ENCODE measurements at places on chromosomes 12 and 14. TPM values are rescaled to one million over a fixed set of nuclear protein-coding genes. Genes with fewer than 3 reads are reported as not detected.
A peak's percentile ranks its signal among the peaks of the same experiment; 100 is the strongest.

DNA sequence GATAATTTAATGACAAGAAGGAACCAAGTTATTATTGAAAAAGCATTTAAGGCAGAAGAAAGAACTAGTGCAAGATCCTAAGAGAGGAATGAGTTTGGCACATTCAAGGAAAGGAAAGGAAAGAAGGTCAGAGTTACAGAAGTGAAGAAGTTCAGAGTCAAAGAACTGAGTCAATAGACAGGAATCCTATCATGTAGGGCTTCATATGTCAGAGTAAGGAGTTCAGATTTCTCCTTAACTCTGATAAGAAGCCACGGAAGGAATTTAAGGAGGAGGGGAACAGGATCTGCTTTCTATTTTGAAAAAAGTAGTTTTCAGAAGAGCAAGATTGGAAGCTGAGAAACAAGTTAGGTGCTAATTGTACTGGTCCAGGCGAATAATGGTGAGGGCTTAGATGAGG lies 223.1 kb upstream of the FOXN3 start:
- no peak for DNase-seq

DNA sequence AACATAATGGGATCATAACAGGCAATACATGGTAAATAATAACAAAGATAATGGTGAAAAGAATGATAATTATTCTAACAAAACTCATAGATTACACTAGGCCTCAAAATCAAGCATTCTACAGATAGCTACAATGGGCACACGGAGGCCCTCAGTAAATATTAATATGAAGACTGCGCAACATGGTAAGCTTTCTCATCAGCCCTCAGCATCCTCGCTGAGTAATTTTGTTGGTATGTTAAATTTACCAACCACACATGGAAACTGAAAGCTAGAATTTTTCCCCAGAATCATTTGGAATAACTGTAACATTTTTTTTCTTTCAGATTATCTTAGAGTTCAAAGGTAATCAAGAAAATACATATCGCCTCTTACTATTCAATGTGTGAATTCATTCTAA lies 74.2 kb upstream of the PYGL start:
- no peak for DNase-seq

The TAS2R31 gene
- 0.82 TPM for polyA plus RNA-seq

The GYS2 gene
- 0.03 TPM for polyA plus RNA-seq

The SLC7A8 gene
- polyA plus RNA-seq, result 94.4 TPM

DNA sequence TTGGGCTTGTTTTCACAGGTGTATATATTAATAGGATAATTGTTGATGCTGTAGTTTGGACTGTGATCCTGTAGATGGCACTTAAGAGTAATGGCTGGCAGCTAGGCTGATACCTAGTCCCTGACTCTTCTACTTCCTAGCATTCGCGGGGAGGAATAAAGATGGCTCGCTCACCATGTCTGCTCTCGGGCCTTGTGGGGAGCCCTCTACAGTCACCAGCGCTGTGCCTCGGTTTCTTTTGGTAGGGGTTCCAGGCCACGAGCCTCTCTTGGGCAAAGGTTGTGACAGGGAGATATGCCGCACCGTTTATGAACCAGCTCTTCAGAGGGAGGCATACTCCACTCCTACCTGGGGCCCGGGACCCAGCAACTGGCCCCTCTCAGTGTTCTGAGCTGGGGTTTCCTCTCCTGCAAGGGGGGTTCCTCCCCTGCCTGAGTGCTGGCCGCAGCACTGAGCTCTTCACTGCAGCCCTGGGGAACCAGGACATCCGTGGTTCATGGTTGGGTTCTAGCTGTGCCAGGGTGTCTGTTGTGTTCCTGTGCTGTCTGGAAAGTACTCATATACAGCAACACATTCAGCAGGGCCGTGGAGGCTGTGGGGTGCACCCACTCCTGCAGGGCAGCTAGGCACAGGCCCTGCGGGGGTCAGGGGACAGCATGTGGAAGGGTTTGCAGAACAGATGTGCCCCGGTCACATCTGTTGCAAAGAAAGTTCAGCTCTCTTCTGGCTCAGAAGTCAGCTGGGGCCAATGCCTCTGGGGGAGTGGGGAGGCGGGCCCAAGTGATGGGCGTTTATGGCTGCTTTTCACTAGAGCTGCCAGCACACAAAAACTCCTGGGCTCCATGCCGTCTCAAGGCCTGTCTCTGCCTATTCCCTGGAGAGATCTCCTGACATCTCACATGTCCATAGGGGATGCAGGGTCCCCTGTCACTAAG lies 147.9 kb downstream of the PPFIA2 start:
- DNase-seq, result no peak

The AQP5 gene
- polyA plus RNA-seq, result 0.64 TPM

- no peak for DNase-seq
These were observed 19.8 kb upstream of the DHRS7 start for GRCh38 chr14:60184905-60185555.

DNA sequence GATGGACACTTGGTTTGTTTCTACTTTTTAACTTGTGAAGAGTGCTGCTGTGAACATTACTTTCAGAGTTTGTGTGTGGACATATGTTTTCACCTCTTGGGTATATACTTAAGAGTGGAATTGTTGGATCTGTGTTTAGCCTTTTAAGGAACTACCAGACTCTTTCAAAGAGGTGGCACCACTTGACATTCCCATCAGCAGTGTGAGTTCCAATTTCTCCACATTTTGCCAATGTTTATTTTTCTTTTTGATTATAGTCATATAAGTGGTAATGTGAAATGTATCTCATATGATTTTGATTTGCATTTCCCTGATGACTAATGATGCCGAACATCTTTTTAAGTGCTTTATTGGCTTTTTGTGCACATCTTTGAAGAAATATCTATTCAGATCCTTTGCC lies 44.8 kb downstream of the ARHGAP5 start:
- no peak for DNase-seq

The FGF6 gene
- polyA plus RNA-seq, result 0.07 TPM

DNA sequence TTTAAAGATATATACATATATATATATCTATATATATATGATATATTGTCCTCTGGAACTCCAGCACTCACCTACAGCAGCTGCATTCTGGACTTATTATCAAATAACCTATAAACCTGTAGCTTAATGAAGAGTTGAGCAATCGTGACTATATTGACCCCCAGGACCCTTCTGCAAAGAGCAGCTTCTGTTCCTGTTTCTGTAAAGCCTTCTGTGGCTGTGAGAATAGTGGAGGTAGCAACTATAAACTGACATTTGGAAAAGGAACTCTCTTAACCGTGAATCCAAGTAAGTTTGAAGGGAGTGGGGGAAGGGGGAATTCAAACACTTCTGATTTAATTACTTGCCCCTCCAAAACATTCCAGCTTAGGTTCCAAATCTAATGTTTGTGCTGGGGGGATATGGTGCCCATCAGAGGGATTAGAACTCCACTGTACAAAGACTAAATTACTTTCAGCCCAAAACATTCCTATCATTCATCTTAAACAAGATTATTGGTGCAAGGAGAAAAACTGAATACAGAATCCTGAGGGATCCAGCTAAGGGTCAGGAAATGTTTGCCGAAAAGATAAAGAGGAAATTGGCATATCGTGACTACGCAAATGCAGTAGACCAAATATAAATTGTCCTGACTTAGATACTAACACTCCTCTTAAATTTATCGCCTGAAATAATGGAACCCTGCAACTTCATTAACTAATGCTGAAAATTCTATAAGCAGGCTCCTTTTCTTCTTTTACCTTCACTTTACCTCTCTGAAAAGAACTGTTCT lies 106.1 kb downstream of the DAD1 start:
- DNase-seq, result no peak

- DNase-seq, result no peak
These were observed 142.8 kb downstream of the NUAK1 start for GRCh38 chr12:105995961-105996431.

DNA sequence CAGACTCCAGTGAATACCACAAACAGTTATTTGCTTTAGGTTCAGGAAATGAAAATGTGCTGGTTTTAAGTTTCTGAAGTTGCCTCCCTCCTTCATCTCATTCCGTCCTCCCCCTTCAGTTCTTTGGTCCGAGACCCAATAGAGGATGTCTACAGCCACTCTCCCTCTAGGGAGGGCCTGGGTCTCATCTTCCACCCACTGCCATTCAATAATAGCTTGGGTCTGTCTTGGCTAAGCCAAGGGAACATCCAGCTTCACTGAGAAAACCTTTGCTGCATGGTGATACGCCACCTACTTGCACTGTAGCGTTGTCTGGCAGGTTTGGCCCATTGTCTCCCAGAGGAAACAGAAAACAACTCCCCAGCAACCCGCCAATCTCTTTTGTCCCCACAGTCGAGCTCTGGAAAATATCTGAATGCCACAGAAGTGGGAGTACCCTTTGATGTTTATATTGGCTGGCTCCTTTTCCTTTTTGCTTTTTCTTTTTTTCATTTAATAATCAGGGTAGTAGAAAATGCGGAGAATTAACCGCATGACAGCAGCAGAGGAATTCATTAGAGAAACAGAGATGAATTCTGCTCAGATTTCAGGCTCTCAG lies 380.1 kb downstream of the RAD51B start:
- DNase-seq, result no peak

- DNase-seq, result no peak
These were observed 340.1 kb upstream of the FKBP4 start for GRCh38 chr12:2454601-2455177.

The FSCB gene
- polyA plus RNA-seq, result not detected

DNA sequence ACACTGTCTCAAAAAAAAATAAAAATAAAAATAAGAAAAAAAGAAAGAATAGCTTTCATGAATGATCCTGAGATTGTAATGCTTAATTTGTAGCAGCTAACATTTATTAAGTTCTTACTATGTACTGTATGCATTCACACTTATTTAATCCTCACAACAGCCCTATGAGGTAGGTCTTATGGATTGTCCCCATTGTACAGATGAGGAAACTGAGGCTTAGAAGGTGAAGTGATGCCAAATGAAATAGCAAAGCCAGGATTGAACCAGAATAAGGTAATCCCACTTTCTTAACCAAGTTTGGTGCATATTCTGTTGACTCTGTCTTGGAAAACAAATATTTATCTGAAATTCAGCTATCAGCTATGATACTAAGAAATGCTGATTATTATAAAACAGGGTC lies 2.1 kb downstream of the USP30 start:
- no peak for DNase-seq

The IQSEC3 gene
- 2.7 TPM for polyA plus RNA-seq

- no peak for DNase-seq
These were observed 449.1 kb downstream of the BCL11B start for GRCh38 chr14:98822917-98823316.

DNA sequence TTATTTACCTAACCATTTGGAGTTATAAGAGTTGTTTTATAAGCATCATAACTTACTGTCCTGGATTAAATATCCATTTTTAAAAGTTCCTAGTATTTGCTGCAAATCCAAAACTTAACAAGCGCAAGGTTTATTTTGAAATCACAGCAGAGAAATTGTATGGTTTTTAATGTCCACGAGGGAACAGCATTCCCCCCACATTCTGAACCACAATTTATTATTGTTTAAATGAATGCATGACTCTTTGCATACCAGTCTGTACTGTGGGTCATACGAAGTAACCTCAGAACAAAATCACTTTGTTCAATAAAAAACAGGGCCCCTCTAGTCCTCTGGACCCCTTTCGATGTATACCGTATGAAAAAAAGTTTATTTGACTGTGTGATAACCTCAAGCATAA lies 75.9 kb downstream of the DACT1 start:
- DNase-seq, result no peak

DNA sequence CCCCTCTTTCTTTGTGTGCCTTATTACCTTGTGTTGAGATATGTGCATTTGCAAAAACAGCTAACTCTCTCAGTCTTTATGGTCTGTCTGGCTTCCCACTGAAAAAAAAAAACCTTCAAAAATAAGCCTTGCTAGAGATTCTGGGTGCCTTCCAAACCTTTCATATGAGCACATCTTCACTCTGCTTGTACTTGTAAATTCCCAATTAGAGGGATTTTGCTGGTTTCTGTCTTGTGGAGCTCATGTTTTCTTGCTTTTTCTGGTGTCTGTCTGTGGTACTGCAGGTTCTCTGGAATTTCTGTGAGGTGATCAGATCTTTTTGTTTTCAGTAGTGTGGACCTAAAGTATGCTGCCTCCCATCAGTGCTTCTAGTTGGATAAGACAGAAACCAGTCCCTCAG lies 100.1 kb downstream of the PIK3C2G start:
- no peak for DNase-seq

The LRRC10 gene
- polyA plus RNA-seq, result not detected

GRCh38 chr12:110599334-110599733 lies 14.6 kb upstream of the TCTN1 start:
- no peak for DNase-seq

DNA sequence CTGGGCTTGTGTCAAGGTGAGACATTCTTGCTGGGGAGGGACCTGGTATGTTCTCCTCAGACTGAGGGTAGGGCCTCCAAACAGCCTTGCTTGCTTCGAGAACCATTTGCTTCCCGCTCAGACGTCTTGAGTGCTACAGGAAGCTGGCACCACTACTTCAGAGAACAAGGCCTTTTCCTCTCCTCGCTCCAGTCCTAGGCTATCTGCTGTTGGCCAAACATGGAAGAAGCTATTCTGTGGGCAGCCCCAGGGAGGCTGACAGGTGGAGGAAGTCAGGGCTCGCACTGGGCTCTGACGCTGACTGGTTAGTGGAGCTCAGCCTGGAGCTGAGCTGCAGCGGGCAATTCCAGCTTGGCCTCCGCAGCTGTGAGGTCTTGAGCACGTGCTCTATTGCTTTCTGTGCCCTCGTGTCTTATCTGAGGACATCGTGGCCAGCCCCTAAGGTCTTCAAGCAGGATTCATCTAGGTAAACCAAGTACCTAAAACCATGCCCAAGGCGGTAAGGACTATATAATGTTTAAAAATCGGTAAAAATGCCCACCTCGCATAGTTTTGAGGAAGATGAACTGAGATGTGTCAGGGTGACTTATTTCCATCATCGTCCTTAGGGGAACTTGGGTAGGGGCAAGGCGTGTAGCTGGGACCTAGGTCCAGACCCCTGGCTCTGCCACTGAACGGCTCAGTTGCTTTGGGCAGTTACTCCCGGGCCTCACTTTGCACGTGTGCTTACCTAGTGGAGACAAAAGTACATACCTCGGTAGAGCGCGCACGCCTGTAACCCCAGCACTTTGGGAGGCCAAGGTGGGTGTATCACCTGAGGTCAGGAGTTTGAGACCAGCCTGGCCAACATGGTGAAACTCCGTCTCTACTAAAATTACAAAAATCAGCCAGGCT lies 4.3 kb downstream of the GAPDH start:
- no peak for DNase-seq

The AKAP6 gene
- polyA plus RNA-seq, result 8.5 TPM

The RAPGEF3 gene
- 7.9 TPM for polyA plus RNA-seq

The NANOG gene
- polyA plus RNA-seq, result 0.10 TPM

GRCh38 chr14:70683983-70684382 lies 42.3 kb downstream of the TTC9 start:
- no peak for DNase-seq

The PRB2 gene
- 0.28 TPM for polyA plus RNA-seq

The ESPL1 gene
- polyA plus RNA-seq, result 31.2 TPM

The SIRT4 gene
- 3.2 TPM for polyA plus RNA-seq

The LRP1-AS gene
- 1.7 TPM for polyA plus RNA-seq

The ASCL1 gene
- polyA plus RNA-seq, result 6.4 TPM

The PAX9 gene
- polyA plus RNA-seq, result 0.06 TPM

- DNase-seq, result peak; percentile 25
These were observed 105.3 kb upstream of the BCAT1 start for GRCh38 chr12:25054076-25054782.

The REP15 gene
- polyA plus RNA-seq, result 30.4 TPM

The RFX4 gene
- 0.13 TPM for polyA plus RNA-seq

- DNase-seq, result no peak
These were observed 426.6 kb downstream of the ATP23 start for GRCh38 chr12:58368001-58368400.

Data from large intestine (tissue), 12 donors.